ENCODE measurements at places on chromosomes 5 and 9. TPM values are rescaled to one million over a fixed set of nuclear protein-coding genes. Genes with fewer than 3 reads are reported as not detected.

- DNase-seq, result no peak
Observed at GRCh38 chr5:56170557-56170956, 62.6 kb downstream of the ANKRD55 start.

The CRB2 gene
- total RNA-seq, result 0.14 TPM

- no peak for DNase-seq
Observed at GRCh38 chr5:932628-933250, 40.1 kb downstream of the TRIP13 start.

The PKD2L2 gene
- total RNA-seq, result 0.48 TPM

DNA sequence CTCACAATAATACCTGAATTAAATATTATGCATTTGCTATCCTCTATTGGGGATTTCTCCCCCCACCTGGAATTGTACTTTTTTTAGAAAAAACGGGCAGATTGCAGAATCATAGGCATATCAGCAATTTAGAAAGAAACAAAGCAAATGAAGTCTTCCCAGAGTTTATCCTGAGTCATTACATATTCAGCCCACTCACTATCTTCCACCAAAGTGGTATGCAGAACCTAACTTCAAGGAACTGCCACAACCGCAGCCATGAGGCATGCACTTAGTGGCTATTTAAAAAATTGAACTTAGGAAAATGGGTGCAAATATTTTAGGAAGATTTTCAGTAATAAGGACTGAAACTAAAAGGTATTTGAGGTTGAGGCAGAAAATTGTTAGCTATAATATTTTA is 48.6 kb downstream of the UBAP1 start:
- no peak for DNase-seq

- DNase-seq, result no peak
Observed at GRCh38 chr5:168172760-168173223, 118.7 kb upstream of the WWC1 start.

The PDCD1LG2 gene
- 0.87 TPM for total RNA-seq

DNA sequence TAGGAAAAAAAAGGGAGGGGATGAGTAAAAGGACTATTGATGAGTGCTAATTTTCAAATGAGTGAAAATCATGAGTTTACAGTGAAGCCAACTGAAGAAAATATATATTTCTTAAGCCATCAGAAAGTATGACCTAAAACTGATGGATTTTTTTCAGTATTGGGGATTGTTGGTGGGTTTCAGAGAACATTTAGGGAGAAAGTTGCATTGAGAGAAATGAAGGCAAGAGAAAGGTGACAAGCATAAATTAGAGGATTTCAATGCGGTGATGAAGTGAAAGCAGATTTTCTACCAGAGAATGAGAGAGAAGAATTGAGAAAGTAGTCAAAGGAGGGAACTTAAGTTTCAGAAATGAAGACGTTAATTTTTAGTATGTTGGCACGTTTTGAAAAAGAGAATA is 8.5 kb upstream of the SNX24 start:
- no peak for DNase-seq

GRCh38 chr5:60256546-60256945 is 363.0 kb upstream of the PDE4D start:
- DNase-seq, result no peak

The FAM78A gene
- total RNA-seq, result 23.0 TPM

- no peak for DNase-seq
Observed at GRCh38 chr5:72648480-72648879, 141.3 kb upstream of the ZNF366 start.
